ENCODE measurements at places on chromosomes 16 and 17. TPM values are rescaled to one million over a fixed set of nuclear protein-coding genes. Genes with fewer than 3 reads are reported as not detected.

The PTX4 gene
- not detected for total RNA-seq

The OTOP2 gene
- 18.4 TPM for total RNA-seq

The HES7 gene
- not detected for total RNA-seq

The KRTAP2-2 gene
- total RNA-seq: not detected

The NUDT21 gene
- total RNA-seq: 135 TPM

The CRHR1 gene
- total RNA-seq: not detected

GRCh38 chr17:17298108-17298507 is 5.1 kb upstream of the NT5M start:
- no peak for DNase-seq

GRCh38 chr17:74361230-74362068 is at the start of gene BTBD17:
Gene BTBD17, minus strand, starts transcription at chr17:74361868. Its CDS starts 49 bp downstream, at chr17:74361819.
- peak; percentile 54 for DNase-seq

DNA sequence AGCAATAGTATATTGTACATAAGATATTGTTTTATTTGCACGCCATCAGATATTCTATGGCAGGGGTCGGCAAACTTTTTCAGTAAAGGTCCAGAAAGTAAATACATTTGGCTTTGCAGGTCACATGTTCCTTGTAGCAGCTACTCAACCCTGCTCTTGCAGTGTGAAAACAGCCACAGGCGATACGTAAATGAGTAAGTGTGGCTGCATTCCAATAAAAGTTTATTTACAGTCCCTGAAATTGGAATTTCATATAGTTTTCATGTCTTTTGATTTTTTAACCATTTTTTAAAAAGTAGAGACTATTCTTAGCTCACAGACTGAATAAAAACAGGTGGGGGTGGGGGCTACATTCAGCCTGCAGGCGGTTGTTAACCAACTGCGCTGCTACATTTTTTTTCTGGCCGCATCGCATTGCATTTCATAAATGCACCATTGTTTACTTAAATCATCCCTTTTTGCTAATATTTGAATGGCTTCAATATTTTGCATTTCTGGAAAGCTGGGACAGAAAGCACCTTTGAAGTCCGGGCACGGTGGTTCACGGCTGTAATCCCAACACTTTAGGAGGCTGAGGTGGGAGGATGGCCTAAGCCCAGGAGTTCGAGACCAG is 50.5 kb upstream of the HAPSTR1 start:
- no peak for DNase-seq

- DNase-seq: no peak
These were observed 23.2 kb upstream of the WSCD1 start for GRCh38 chr17:6046931-6047330.

- peak; percentile 31 for DNase-seq
These were observed 2.8 kb downstream of the USP22 start for GRCh38 chr17:21039839-21040575.

GRCh38 chr17:55845385-55845784 is 94.5 kb downstream of the PCTP start:
- DNase-seq: peak; percentile 48

DNA sequence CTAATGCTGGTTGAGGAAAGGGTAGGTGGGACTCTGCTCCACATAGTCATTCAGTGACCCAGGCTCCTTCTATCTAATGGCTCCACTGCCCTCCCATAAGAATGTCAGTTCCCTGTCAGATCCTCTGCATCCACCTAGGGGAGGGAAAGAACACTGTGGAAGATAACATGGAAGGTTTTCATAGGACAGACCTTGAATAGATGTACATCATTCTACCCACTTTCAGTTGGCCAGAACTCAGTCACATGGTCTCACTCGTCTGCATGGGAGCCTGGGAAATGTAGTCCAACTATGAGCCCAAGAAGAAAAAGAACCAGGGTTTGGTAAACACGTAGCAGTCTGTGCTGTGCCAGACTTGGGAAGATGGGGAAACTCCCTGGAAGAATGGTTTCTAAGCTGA is 27.1 kb upstream of the SCNN1B start:
- no peak for DNase-seq

DNA sequence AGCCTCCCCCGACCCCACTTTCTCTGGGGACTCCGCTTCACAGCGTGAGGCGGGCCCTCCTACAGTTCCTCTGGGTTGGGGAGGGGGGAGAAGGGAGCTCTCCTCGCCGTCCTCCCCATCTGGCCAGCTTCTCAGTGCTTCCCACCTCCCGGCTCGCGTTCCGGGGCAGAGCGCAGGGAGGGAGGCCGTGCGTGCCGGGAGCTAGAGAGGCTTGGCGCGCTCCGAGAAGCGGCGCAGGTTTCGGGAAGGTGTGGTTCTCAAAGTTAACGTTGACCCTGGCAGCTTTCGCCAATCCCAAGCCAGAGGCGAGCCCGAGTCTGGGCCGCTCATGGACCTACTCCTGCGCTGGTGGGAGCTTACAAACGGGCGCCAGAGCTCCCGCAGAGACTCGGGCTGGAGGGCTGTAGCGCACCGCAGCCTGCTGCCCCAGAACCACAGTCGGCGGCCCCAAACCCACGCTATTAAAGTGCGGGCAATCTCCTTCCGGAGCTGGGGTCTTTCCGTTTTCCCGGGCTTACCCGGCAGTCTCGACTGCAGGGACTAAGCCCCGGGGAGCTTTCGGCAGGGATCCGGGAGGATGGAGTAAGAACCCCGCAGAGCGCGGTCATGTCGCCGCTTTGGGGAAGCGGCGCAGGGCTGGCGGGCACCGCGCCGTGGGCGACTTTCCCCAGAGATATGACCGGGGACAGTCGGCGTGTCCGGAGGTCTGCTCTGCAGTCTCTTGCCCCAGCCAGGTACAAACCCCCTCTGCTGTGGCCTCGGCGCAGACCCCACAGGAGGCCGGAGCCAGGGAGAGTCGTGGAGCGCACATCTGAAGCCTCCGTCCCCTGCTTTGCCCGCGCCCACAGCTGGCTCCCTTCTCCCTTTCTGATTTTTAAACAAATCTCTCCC is 787 bp downstream of the CDH11 start:
- DNase-seq: peak; percentile 23

- DNase-seq: peak; percentile 45
These were observed 182.8 kb downstream of the SEC14L1 start for GRCh38 chr17:77323413-77324171.

DNA sequence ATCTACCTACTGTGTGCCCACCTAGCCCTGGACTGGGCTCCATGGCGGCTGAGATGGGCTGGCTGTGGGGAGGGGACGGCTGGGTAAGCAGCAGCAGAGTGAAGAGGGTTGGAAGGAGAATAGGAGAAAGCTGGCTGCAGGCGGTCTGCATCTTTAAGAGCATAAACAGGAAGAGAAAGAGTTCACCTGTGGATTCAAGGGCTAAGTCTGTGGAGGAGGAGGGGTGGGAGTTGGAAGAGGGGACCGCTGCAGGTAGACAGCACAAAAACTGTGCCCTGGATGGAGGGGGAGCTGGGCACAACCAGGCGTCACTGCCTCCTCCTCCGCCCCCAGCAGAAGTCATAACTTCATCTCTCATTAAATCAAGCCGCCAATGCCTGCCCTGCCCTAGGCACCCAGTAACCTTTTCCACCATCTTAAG is 677 bp downstream of the SLC13A2 start:
- no peak for DNase-seq

- DNase-seq: no peak
These were observed 300.1 kb downstream of the FOXL1 start for GRCh38 chr16:86878236-86879080.

DNA sequence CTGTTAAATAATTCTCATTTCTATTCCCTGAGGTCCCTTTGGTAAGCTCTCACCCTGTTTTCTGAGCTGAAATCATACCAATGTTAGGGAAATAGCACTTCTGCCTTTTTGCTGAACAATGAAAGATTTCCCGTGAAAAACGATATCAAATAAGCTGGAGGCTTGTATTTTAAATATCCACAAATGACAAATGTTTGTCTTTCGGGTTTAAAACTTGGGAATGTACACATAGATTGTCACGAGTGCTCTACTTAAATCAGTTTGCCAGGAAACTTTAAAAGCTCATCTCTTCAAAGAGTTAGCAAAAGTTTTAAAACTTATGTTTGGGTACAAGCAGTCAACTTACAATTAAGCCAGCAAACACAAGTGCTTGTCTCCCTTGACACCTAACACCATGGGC is 393.5 kb upstream of the MON1B start:
- DNase-seq: no peak

DNA sequence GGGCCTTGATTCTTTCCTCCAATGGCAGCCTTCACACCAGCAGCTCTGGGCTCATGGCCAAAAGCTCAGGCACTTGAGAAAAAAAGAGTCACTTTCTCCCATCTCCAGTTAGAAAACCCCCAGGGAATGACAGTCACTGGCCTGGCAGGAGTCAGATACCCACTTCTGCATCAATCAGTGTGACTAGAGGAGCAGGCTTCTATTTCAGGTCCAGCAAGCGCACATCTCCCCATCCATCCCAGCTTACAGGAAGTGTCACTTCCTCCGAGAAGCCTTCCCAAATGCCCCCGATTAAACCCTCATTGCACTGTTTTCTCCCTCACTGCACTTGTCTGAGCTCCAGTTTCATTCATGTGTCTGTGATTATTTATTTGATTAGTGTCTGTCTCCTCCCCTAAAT is 30.4 kb upstream of the CCL1 start:
- no peak for DNase-seq

DNA sequence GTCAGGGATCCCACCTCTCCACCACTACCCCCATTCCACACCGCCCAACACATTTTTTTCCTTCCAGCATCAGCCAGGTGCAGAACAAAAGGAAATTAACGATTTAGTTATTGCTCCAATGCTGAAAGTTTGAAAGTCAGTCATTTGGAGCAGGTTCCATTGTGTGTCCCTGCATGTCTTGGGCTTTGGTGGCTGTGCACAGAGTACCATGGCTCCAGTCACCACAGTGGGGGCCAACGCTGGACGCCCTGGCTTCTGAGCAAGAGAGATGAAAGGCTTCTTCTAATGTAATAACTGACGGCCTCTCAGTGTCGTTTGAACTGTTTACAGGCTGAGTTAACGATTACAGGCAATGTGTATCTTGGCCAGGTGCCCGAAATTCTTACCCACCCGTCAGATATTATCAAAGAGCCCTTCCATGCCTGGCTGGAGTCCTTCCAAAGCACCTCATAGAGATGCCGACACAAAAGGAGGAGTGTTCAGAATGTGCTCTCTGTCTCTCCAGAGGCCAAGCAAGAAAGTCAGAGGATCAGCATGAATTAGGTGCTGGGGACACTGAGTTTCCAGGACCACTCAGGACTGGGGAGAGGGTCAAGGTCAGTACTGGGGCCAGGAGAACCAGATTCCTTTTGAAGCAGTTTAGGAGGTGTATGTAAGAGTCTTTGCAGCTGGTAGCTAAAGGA is 25.9 kb downstream of the RNF43 start:
- DNase-seq: peak; percentile 96

- DNase-seq: peak; percentile 79
These were observed 1.3 kb downstream of the HBQ1 start for GRCh38 chr16:181565-182021.

GRCh38 chr17:50265212-50265611 is 9.1 kb upstream of the TMEM92 start:
- DNase-seq: no peak

DNA sequence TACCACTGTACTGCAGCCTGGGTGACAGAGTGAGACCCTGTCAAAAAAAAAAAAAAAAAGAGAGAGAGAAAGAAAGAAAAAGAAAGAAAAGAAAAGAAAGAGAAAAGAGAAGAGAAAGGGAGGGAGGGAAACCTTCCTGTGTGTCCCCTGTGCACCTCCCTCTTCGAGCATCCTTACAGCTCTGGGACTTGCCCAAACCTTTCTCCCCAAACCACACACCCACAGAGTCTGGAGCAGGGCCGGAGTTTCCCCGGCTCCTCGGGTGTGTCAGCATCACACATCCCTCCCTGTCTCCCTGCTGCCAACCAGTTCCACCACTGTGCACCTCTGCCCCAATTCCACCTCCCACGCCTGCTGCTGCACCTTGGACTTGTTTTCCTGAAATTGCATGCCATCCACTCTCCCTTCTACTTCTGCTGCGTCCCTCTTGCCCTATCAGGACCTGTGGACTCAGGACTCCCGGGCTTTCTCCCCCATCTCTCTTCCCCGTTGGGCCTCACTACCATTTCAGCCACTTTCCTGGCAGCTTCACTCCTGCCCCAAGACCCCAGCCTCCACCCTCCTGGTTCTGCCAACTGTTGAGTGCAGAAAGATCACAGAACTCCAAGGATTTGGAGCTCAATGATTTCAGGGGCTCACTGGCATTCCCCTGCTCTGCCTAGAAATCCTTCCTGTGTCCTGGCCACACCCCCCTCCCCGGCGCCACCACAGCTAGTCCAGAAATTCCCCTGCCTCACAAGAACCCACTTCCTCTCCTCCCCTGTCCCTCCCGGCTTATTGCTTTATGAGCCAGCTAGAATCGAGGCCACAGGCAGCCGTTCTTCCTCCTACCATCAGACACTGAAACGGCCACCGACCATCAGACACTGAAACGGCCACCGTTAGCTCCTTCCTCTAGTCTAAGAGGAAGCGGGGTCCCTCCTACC is 3.7 kb upstream of the CDK3 start:
- peak; percentile 88 for DNase-seq

GRCh38 chr16:27138257-27138656 is 65.1 kb upstream of the KDM8 start:
- no peak for DNase-seq

DNA sequence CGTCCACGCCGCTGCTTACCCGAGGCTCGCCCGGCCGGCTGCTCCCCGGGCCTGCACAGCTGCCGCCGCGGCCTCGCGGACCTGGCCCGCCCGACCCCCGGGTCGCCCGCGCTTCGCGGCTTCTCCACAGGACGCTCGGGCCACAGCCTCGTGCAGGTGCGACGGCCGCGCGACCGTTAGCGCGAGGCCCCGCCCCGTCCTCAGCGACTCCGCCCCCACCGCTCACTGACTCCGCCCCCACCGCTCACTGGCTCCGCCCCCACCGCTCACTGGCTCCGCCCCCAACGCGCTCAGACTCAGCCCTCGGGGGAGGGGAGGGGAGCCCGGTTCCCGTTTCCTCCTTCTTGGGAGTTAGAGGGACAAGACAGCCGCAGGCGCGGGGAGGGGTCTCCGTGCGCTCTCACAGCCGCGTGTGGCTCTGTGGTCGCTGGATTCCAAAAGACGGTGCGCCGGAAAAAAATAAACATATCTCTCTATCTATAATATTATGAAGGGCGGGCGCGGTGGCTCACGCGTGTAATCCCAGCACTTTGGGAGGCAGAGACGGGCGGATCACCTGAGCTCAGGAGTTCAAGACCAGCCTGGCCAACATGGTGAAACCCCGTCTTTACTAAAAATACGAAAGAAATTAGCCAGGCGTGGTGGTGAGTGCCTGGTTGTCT is at the start of gene MEIOB:
TSS of gene MEIOB (minus strand) at position 191 of the 662 bp plus-strand sequence. CDS start 3,989 bp downstream, outside the sequence.
- peak; percentile 63 for DNase-seq

GRCh38 chr16:62738666-62739460 is 702.6 kb upstream of the CDH8 start:
- DNase-seq: no peak

GRCh38 chr17:43014020-43014648 is 7.5 kb downstream of the IFI35 start:
- no peak for DNase-seq

GRCh38 chr16:56163938-56164337 is 27.4 kb upstream of the GNAO1 start:
- no peak for DNase-seq

DNA sequence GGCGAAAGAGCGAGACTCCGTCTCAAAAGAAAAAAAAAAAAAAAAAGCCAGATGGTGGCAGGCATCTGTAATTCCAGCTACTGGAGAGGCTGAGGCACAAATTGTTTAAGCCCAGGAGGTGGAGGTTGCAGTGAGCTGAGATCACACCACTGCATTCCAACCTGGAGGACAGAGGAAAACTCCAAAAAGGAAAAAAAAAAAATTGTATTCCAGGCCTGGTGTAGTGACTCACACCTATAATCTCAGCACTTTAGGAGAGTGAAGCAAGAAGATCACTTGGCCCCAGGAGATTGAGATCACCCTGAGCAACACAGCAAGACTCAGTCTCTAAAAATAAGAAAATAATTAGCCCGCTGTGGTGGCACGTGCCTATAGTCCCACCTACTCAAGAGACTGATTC is 20.1 kb downstream of the HBQ1 start:
- DNase-seq: no peak
